Activated naive CD4-positive, alpha-beta T cell treated with anti-CD3 and anti-CD28 coated beads, Interleukin-2, amount 50 U/mL, for 16 hours (primary cell): ENCODE measurements at places on chromosomes 5 and 9.

DNA sequence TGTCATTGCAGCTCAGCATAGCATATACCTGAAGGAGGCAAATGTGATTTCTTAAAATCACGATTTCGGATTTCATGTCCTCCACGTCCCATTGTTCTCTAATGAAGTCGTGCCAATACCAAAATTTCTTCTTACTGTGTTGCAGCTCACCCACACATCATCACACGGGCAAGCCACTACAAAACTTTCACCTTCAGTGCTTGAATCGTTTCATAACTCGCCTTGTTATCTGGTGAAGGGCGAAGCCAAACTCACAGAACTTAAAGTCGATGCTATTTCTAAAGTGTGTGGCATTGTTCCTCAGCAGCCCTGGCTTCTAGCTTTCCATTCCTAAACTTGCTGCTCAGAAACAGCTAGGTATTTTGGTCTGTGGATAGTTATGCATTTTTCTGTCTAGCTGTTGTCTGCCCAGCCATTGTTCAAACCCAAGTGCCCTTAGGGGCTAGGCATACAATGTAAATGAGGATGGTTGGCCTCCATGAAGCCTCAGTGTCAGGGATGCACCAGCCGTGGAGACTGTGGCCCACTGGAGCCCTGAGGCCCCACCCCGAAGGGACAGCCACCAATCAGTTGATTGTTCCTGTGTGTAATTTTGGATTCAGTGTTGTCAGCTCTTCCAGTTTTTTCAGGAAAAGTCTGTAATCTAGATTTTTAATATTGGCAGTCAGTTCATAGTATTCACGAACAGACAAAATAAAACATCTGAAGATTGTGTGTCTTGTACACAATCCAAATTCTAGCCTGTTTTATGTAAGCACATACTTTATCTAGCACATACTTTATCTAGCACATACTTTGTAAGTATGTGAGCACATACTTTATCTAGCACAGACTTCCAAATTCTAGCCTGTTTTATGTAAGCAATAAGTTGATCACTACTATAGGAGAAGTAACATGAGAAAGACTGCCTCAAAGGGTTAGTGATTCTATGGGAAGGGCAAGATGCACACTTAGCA is 112.8 kb downstream of the DAPK1 start:
- DNase-seq, result no peak

DNA sequence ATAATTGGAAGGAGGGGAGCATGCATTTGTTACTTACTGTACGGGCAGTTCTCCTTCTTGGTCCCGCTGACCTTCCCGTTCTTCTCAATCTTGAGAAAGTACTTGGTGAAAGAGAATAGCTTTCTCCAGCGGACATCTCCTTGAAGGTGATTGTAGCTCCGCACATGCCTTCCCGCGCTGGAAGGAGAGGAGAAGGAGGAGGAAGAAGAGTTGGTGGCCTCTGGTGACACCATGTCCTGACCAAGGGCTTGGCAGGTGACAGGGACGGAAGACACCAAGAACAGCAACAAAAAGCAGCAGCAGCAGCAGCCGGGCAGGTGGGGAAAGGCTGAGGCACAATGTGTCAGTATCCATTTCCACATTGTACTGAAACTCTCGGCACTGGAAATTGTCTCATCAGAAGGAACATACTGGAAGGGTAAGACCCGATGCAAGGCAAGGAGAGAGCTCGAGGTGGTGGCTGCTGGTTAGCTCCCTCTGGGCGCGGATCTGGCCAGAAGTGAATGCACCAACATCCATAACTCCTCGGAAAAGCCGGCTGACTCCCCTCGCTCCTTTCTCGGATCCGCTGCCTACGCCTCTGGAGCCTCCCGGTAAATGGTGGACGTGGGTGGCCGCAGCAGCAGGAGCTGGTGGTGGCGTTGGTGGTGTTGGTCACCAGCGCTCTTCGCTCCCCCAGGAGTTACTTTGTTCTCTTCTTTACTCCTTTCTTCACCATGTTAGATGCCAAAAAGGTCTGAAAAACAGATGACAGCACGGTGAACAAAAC is 715 bp downstream of the FGF10 start:
- DNase-seq, result no peak

- DNase-seq, result no peak
These were observed 9.4 kb downstream of the IGIP start for GRCh38 chr5:140135127-140135526.

DNA sequence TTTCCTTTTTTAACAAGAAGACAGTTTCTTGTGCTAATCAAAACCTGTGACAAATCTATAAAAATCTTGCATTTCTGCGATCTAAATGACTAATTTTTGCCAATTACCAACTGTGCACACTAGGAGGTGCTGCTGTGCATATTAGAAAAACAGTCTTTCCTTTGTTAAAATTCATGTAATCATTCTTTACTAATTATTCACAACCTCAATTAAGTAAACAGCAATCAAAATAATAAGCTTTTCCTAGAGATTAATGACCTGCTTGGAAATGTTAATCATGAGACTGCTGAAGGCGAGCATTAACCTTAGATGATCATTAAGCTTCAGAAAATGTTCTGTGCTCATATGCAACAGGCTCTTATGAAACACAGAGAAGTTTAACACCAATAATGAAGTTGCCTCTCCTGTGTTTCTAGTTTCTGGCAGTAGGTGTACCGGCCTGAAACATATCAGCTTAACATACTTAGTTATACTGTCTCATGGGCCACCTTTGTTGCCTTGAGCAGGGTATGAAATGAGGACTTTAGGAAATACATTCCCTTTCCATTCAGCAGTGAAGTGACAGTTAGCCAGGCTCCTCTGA is 17.7 kb downstream of the RFESD start:
- peak; percentile 24 for DNase-seq

DNA sequence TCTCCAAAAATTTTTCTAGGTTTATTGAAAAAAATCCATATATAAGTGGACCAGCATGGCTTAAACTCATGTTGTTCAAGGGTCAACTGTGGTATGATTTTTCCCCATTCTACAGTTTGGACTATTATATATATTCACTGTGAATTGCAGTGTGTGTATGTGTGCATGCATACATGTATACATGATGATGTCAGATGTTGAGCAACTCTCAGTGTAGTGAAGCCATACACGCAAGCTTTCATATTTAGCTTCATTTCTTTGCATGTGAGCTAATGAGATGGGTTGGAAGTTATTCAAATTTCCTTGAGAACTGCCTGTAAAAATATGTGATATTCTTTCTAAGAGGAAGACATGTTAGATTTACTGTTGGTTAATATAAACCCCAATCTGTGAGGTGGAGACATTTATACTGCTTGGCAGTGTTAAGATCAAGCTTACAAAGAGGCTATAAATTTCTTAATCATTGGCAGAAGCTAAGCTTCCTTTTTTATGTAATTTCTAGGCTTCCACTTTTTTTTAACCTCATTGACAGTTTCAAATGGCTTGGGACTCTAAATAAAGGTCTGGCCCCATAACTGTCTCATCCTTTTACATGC is 134.8 kb downstream of the GABRG2 start:
- DNase-seq, result no peak

- no peak for DNase-seq
These were observed 69.5 kb downstream of the GTF3C4 start for GRCh38 chr9:132739710-132740310.

DNA sequence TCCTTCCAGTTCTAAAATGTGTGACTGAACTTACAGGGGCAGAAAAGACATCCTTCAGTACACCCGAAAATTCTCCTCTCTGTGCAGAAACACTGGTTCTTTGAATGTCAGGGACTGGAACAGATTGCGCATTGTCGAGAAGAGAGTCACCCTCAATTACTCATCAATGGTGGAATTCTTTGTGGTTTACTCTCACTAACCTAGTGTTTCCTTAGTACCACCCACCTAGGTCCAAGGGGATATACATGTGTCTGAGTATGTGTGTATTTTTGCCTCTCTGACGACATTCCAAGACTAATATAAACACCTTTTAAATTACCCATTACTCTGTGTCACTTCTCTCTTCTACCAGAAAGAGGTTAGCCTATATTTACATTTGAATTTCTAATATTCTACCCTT is 660.8 kb downstream of the TLE1 start:
- DNase-seq, result no peak

DNA sequence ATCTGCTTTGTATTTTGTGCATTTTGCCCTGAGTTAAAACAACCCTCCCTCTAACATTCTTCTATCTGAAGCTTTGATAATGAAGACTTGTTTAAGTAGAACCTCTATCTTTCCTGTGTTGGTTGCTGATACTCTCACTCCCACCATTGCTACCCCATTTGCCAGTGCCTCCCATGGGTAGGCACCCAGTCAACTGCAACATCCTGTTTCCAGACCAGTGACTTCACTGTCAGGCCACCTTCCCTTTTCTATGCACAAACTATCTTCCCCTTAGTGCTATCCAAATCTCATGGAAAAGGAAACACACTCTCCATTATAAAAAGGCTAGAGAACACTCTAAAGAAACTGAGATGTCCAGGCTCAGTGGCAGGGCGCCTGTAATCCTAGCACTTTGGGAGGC is 5.6 kb upstream of the IARS1 start:
- no peak for DNase-seq

- DNase-seq, result no peak
These were observed 19.7 kb upstream of the GDA start for GRCh38 chr9:72129271-72130156.

DNA sequence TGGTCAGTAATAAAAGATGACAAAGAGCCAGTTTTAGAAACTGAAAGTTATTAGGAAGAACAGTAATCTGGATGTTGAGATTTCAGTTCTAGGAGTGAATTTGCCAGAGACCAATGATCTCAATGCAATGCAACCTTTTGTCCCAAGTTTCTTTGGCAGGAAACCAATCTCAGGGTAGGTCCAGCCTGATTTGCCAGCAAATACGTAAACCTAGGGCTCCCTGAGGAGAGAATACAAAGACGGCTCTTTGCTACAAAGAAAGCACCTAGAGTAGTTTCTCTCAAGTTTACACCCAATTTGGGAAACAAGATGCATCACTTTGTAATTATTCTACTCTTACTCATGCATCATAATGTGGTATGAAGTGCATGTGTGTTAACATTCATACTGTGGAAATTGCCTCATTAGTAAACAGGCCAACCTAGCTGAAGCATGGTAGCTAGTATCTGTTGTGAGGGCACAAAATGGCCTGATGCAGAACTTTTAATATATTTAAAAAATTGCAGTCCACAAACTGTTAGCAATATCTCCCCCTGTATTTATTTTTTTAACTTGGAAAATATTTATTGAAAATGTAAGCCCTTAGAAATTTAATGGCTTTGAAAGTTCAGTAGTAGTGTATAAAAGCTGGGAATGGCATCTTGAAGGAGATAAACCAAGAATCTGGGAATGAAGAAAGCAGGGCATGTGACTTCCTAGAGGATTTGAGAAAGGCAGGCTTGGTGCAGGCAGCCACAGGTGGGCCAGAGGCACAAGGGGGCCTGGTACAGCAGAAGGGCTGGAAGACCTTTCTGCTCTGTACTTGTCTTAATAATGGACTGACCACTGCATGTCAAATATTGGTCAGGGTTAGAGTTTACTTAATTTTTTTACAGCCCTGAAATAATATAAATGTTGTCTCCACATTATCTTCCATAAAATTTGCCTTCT is 59.5 kb downstream of the MAST4 start:
- DNase-seq, result no peak

DNA sequence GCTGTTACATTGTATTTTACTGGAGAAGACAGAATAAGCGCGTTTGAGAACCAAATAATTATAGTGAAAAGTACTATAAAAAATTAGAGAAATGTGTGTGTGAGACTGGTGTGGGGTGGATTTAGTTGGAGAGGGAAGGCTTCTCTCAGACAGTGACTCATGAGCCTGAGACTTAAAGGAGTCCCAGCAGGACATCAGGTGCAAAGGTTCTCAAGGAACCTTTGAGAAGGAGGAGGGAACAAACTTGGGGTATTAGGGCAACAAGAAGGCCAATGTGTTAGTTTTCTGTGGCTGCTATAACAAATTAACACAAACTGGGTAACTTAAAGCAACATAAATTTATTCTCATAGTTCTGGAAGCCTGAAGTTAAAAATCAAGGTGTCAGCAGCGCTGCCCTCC is 4.9 kb downstream of the DDX4 start:
- DNase-seq, result no peak

GRCh38 chr5:120463006-120463680 is 957 bp upstream of the PRR16 start:
- no peak for DNase-seq

DNA sequence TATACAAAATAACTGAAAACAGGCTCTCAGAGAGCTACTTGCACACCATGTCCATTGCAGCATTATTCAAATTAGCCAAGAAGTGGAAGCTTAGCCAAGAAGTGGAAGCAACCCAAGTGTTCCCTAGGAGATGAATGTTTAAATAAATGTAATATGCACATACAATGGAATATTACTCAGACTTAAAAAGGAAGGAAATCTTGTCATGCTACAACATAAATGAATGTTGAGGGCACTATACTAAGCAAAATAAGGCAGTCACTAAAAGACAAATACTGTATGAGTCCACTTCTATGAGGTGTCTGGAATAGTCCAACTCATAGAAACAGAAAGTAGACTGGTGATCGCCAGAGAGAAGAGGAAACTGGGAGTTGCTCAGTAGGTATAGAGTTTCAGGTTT is 438.1 kb downstream of the MAT2B start:
- no peak for DNase-seq

DNA sequence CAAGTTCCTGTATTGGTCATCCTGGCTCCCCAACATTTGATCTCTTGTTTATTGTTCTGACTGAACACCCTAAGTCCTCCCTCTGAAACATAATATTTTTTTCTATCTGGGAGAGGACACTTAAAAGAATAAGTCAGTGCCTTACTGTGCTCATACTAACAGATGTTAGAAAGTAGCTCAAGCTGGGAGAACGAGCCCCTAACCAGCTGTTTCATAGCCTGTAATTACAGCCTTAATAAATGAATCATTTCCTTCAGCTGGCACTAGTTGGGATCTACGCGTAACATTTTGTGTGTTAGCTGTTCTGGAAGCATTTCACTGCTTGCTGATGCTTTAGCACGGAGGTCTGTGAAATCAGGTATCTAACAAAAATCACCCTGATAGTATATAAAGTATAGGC is 345.9 kb upstream of the RIOK2 start:
- DNase-seq, result no peak

DNA sequence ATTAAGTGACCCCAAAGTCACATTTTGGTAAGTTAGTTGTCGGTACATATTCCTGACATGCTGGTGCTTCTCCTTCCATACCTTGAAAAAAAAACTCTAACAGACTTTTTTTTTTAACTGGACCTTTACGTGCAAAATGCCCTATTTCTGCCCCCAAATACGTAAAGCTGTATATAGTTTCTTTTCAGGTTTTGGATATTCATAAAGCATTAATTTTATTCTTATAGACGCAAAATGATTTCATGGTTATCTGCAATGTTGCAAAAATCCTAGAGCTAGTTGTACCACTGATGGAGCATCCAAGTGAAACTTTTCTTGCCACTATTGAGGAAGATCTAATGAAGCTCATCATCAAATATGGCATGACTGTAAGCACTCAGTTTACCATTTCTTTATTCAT is 167.6 kb downstream of the NIPBL start:
- no peak for DNase-seq

DNA sequence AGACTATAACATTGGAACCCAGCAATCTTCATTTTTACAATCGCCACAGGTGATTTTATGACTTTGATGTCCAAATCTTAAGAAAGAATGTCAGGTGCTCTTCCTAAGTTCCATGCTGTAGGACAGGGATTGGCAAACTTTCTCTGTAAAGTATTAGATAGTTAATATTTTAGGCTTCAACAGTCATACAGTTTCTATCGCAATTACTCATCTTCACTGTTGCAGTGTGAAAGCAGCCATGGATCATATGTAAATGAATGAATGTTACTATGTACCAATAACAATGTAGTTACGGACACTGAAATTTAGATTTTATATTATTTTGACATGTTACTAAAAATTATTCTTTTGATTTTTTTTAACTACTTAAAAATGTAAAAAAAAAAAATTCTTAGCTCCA is 169.7 kb downstream of the DTWD2 start:
- no peak for DNase-seq

GRCh38 chr5:175701797-175702196 is 43.9 kb downstream of the HRH2 start:
- no peak for DNase-seq
